D721Med (cell line): ENCODE measurements at places on chromosomes 2 and 18.

- no peak for DNase-seq
Measured at GRCh38 chr2:20130821-20131645, 79.6 kb upstream of the LAPTM4A start.

- DNase-seq: no peak
Measured at GRCh38 chr2:6723865-6724604, 141.7 kb downstream of the CMPK2 start.

- DNase-seq: no peak
Measured at GRCh38 chr2:190574169-190574568, 39.6 kb upstream of the NEMP2 start.

DNA sequence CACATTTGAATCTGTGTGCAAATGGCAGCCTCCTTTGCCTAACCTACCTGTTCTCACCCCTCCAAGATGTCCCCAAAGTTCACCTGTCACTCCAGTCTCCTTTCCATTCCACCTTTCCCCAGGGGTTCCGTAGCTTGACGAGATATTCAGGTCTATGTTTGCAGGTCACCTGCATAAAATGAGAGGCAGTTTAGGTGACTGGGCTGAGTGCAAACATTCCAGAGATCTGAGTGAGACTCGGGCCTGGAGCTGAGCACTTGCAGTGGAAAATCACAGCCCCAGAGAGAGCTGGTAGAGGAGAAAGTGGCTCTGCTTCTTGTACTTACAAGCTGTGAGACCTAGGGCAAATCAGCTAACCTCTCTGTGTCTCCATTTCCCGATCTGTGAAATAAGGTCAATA lies 20.1 kb downstream of the CAPN14 start:
- DNase-seq: no peak

DNA sequence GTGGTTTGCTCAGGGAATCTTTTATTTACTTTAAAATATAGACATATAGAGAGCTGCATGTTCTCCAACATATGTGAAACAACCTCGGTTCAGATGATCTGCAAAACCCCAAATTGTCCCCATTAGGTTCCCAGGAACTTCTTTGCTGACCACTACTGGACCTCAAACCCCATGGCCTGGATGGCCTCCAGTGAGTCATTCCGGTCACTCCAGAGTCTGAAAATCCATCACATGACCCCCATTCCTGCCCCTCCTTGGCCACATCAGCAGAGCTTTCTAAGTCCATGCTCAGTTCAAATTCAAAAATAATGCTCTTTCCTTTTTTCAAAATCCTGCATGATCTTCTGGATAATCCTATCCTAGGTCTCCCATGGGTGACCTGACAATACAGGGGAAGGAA lies 271.0 kb downstream of the TNS1 start:
- DNase-seq: no peak

DNA sequence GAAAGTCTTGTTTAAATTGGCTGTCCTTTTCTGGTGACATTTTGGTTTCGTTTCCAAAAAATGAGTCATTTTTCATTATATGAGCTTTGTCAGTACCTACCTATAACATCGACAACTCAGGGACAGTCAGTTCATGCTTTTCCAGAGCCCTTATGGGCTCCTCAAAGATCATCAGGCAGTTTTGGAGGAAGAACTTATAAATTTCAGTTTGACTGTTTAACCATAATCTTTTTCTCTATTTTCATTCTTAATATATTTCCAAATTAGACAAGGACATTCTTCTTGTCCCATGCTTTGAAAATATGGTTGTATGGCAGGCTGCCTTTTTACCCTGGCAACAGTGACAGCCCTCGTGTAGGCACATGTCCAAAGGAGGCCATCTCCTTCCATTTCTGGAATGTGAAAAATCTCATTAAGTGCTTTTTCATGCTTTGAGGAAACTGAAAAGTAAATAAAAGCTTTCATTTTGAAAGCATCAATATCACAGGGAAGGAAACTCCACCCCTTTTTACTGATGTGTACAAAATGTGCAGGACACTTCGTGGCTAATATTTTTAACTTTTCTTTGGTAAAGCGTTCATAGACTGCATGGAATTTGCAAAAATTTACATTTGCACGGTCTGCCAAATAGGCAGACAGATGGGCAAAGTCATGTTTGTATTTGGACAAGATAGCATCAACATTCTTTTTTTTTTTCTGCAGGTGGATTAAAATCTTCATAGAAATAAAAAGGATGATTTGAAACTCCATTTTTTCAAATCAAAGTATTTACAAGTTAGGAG lies 7.2 kb upstream of the PROC start:
- no peak for DNase-seq

DNA sequence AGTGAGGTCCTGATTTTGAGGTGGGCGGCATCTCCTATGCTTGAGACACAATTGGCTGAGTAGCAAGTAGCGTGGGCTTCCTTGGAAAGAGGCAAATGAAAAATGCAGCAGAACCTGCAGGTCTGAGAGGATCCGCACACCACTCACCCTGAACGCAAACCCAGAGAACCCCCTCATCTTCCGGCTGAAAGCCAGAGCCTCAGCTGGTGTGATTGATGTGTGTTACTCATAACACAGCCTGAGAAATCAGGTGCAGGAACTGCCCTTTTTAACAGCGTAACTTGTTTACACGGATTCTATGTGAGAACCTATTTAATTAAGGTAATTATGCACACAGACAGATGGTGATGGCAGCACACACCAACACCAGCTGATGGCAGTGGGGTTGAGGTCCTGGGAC lies 123.4 kb downstream of the MRO start:
- no peak for DNase-seq
